ENCODE measurements at places on chromosomes 5 and 9.

DNA sequence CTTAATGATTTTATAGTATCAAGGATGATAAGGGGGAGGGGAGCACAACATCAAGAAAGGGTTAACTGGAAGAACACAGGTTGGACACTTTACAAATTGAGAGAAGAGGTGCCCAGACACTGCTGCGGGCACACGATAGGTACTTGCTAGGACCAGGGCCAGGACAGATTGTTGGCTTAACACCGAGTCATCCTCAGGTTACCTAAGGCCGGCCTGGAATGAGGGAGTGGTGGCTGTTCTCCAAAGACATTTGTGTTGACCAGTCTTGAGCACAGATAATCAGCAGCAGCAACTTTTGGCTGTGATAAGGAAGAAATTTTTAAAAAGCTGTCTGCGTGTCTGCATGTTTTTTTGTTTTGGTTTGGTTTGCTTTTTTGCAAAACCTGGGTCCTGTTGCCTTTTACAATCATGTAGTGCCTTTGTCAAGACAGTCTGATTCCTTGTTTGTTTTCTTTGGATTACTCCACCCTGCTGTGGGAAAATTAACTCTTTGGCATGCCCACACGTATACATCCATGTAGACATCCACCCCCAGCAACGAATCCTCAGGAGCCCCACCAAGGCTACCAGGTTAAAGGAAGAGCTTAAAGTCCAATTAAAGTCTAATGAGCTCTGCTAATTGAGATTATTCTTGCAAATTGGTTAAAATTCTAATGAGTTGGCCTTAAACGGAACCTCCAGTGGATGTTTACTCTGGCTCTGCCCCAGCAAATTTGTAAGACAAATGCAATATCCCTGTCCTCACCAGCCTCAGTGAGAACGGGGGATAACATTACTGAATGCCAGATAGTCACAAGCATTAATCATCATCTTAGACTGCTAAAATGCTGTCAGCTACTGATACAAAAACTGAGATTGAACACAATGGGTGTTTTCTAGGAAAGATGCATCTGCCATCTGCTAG lies 382.3 kb downstream of the ACTL7B start:
- DNase-seq: no peak

- DNase-seq: no peak
Measured at GRCh38 chr5:132327252-132327955, 33.2 kb downstream of the SLC22A4 start.

DNA sequence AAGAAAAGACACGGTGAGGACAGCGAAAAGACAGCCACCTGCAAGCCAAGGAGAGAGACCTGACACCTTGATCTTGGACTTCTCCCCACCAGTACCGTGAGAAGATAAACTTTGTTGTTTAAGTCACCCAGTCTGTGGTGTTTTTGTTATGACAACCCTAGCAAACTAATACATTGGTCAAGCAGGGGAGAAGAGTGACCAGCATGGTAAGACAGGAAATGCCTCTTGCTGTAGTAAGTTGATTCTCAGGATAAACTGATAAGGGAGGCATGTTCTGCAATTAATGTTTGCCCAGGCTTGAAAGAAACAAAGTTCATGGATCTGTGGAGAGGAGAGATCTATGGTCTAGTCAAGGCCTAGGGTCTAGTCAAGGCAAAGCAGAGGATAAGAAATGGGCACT lies 801.2 kb downstream of the MAT2B start:
- no peak for DNase-seq

- DNase-seq: no peak
Measured at GRCh38 chr5:178074266-178074952, 38.9 kb upstream of the N4BP3 start.
